ENCODE measurements at places on chromosomes 1 and 21.

- DNase-seq: no peak
- no peaks in the 10 kb centered on the region for H3K27me3 ChIP-seq
- no peaks in the 10 kb centered on the region for H3K4me1 ChIP-seq
- H3K4me3 ChIP-seq: no peak overlapping the region
- H3K27ac ChIP-seq: no peak overlapping the region
- H3K36me3 ChIP-seq: no peaks in the 10 kb centered on the region
These were observed 283.1 kb downstream of the GRIK1 start for GRCh38 chr21:29656504-29657239.

DNA sequence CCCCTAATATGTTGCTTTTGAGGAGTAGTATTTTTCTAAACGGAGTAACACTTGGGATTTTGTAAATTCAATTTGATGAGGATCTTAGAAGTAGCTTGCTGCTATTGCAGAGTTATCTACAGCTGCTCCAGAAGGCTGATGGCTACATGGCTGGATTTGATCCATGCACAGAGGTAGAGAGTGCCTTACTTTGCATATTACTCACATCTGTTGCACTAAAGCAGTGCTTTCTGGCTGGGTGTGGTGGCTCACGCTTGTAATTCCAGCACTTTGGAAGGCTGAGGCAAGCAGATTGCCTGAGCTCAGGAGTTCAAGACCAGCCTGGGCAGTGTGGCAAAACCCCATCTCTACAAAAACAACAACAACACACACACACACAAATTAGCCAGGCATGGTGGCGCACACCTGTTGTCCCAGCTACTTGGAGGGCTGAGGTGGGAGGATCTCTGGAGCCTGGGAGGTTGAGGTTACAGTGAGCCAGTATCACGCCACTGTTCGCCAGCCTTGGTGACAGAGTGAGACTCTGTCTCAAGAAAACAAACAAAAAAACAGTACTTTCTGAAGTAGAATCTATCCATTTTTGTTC, 24.6 kb downstream of the RALGPS2 start:
- H3K27me3 ChIP-seq: no peaks in the 10 kb centered on the region
- H3K4me1 ChIP-seq: no peaks in the 10 kb centered on the region
- no peak for DNase-seq
- no peak overlapping the region for H3K27ac ChIP-seq

GRCh38 chr1:40232444-40232843, 15.3 kb upstream of the TMCO2 start:
- peaks cover 34% of the 10 kb centered on the region for H3K36me3 ChIP-seq
- no peaks in the 10 kb centered on the region for H3K4me1 ChIP-seq
- no peak for DNase-seq
- no peaks in the 10 kb centered on the region for H3K27me3 ChIP-seq
- H3K4me3 ChIP-seq: no peak overlapping the region

GRCh38 chr1:222233444-222234158, 314.3 kb downstream of the HHIPL2 start:
- no peaks in the 10 kb centered on the region for H3K36me3 ChIP-seq
- H3K27ac ChIP-seq: no peak overlapping the region
- no peak for DNase-seq
- no peak overlapping the region for H3K4me3 ChIP-seq

- H3K4me3 ChIP-seq: no peak overlapping the region
- no peaks in the 10 kb centered on the region for H3K4me1 ChIP-seq
- H3K36me3 ChIP-seq: no peaks in the 10 kb centered on the region
- H3K27me3 ChIP-seq: no peaks in the 10 kb centered on the region
- no peak for DNase-seq
- H3K27ac ChIP-seq: no peak overlapping the region
These were observed 85.7 kb downstream of the DMRTB1 start for GRCh38 chr1:53544728-53545515.

DNA sequence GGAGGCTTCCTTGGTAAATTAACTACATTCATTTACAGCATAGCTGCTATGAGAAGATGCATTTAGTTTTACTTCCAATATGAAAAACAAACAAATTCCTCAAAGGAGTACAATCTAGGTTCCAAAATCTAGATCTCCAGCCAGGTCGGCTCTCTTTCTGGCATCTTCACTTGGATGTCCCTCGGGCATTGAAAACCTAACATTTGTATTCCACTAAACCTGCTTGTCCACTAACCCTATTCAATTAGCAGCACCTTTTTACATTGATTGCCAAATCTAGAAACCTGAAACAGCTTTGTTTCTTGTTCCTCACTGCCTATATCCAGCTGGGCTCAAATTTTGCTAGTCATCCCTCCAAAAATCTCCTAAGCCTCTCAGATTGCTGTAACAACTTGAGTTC, 14.3 kb upstream of the CXADR start:
- H3K4me1 ChIP-seq: peaks cover 21% of the 10 kb centered on the region
- no peak for DNase-seq
- no peak overlapping the region for H3K4me3 ChIP-seq
- no peak overlapping the region for H3K27ac ChIP-seq
- no peaks in the 10 kb centered on the region for H3K36me3 ChIP-seq

GRCh38 chr1:10685808-10686403, 110.5 kb downstream of the CASZ1 start:
- DNase-seq: no peak
- H3K4me3 ChIP-seq: no peak overlapping the region
- peaks cover 51% of the 10 kb centered on the region for H3K4me1 ChIP-seq

GRCh38 chr1:156499194-156499841, 1.3 kb downstream of the MEF2D start:
- DNase-seq: peak; percentile 55
- H3K27me3 ChIP-seq: no peaks in the 10 kb centered on the region
- no peak overlapping the region for H3K27ac ChIP-seq

GRCh38 chr21:46664316-46664995, 29.0 kb downstream of the PRMT2 start:
- H3K27ac ChIP-seq: no peak overlapping the region
- H3K4me3 ChIP-seq: no peak overlapping the region
- peaks cover 24% of the 10 kb centered on the region for H3K27me3 ChIP-seq
- H3K36me3 ChIP-seq: no peaks in the 10 kb centered on the region
- H3K4me1 ChIP-seq: peaks cover 7% of the 10 kb centered on the region

Measured in neural progenitor cell (in vitro differentiated cells).